ENCODE measurements at places on chromosomes 7 and 10. TPM values are rescaled to one million over a fixed set of nuclear protein-coding genes. Genes with fewer than 3 reads are reported as not detected.

ZC3HAV1L gene
- total RNA-seq, result 7.1 TPM

PNLIPRP3 gene
- 0.17 TPM for total RNA-seq

RBP3 gene
- not detected for total RNA-seq

KCNMA1 gene
- total RNA-seq, result 44.8 TPM

CALCR gene
- total RNA-seq, result not detected

PAPOLB gene
- 0.15 TPM for total RNA-seq

PDZD7 gene
- 1.6 TPM for total RNA-seq

OTUD1 gene
- 5.3 TPM for total RNA-seq

LRRN3 gene
- 3.2 TPM for total RNA-seq

ITPRID1 gene
- total RNA-seq, result not detected
